ENCODE measurements at places on chromosomes 16 and 17. TPM values are rescaled to one million over a fixed set of nuclear protein-coding genes. Genes with fewer than 3 reads are reported as not detected.

PRR35 gene
- total RNA-seq, result not detected

C16orf96 gene
- total RNA-seq, result not detected

HOXB9 gene
- total RNA-seq, result not detected

SLC5A2 gene
- not detected for total RNA-seq

SCGB1C2 gene
- not detected for total RNA-seq

OR1A1 gene
- not detected for total RNA-seq

RNF227 gene
- 1.1 TPM for total RNA-seq

NTN1 gene
- total RNA-seq, result 0.06 TPM

MPP3 gene
- total RNA-seq, result 3.6 TPM

Measured in cardiac ventricle fibroblast (primary cell).